ENCODE measurements at places on chromosomes 13 and 19.

DNA sequence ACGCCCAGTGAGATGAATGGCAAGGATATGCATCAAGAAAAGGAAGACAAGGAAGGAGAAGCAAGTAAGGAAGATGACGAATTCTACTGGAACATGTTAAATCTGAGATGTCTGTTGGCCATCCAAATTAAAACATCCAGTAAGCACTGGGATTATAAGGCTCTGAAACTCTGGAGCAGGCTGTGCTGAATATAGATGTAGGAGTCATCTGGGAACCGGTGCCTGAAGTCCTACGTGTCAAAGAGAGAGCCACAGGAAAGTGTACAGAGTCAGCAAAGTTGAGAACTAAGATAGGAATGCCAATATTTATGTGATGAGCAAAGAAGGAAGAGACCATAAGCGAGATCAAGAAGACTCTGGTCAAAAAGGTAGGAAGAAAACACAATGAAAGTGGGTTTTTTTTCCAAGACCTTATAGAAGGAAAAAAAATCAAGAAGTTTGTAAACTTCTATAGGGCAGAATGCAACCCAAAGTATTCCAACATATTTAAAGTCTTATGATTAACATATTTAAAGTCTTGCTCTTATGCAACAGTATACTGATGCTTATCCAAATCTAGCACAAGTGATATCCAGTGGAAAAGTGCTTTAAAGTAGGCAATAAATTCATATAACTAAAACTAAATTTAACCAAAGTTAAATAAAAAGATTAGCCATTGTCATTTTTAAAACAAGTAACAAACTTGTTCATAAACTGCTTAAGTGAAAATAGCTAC is 51.2 kb upstream of the EEF1AKMT1 start:
- DNase-seq = no peak

DNA sequence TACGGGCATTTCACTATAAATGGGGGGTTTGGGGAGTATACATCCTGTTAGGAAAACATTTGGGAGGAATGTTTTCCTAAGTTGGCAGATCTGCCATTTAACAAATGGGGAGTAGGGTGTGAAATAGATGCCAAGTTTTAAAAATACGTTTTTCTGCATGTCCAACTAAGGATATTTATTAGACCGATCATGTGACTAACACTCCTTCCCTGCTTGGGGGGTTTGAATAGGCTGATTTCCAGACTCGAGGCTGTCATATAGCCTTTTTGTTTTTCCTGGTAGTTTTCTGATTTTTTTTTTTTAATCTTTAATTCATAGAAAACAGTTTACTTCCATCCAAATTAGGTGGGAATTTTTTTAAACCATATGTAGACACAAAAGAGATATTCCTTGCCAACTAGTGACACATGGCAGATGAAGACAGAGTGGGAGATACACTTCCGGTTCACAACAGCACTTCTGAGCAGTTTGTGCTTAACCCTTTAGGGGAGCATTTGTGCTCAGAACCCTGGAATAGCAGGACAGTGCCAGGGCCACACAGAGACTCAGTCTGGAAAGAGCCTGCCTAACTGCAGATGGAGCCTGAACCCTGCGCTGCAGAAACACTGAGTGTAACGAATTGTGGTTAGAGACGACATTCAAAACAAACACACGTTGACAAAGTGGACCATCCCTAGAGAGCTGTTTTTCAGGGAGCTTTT is 5.6 kb upstream of the GATAD2A start:
- no peak for DNase-seq

GRCh38 chr13:99977334-99977911 is 4.2 kb upstream of the ZIC2 start:
- DNase-seq = no peak

GRCh38 chr19:7806876-7807275 is 23.1 kb upstream of the EVI5L start:
- no peak for DNase-seq

DNA sequence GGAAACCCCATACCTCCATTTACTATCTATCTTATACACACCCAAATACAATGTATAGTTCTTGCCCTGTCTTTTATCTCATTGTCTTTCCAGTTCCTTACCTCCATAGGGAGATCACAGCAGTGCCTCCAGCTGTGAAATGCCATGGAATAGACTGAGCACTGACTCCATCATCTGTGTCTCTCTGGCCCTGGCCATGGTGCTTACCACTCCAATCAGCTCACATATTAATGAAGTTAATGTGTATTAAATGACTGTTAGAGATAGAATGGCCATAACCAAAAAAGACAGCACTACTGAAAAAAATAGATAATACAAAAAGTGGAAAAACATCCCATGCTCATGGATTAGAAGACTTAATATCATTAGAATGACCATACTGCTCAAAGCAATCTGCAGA is 240.4 kb upstream of the SOX21 start:
- no peak for DNase-seq

GRCh38 chr19:35429698-35430408 is 18.2 kb upstream of the FFAR2 start:
- no peak for DNase-seq

- DNase-seq = peak; percentile 55
Measured at GRCh38 chr13:100235311-100235901, 146.5 kb downstream of the PCCA start.

- no peak for DNase-seq
Measured at GRCh38 chr19:54708781-54709180, 15.5 kb upstream of the KIR3DL3 start.

DNA sequence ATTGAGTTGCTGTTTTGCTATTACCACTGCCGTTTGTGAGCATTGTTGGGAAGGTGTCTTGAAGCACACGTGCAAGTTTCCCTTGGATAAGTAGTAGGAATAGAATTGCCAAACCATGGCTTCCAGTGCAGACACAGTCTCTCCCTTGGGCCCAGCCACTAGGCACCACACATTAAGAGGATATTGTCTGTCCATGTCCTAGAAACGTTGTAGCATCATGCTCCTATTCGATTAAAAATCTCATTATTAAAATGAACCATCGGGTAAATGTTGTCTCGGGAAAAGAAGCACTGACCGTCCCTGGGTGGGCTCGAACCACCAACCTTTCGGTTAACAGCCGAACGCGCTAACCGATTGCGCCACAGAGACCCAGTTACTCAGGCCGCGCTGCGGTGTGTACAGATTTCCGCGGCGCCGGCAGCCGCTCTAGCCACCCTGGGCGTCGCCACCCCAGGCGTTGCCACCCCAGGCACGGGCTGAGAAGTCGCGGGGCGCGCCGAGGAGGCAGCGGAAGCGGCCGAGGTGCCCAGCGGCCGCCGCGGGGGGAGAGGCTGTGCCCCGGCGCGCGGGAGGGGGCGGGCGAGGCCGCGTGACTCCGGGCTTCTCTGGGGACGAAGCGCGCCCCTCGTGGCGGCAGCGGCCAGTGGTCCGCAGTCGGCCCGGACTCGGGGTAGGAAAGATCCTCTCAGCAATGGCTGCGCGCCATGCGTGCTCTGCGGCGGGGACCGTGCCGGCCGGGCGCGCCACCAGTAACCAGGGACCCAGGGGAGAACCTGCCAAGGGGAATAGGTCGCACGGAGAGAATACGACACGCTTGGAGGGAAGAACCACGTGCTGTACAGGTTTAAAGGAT is 56.2 kb downstream of the USPL1 start:
- DNase-seq = peak; percentile 75

- no peak for DNase-seq
Measured at GRCh38 chr13:49082653-49083536, 107.2 kb downstream of the FNDC3A start.

DNA sequence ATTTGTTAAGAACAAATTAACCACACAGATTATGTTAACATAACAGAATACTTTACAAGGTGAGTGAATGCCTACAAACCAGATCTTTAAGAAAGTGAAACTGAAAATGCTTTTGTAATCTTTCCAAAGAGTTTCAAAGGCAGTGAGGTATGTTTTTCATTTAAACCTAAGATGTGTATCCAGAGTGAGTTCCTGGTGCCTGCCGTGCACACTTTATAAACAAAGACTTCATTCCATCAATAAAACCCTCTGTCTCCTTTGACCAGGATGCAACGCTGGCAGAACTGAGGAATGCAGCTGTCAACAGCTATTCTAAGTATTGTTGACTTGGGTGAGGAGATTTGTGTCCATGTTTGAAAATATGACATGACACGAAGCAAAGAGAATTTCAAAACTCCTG is 344.6 kb downstream of the DNAJC15 start:
- DNase-seq = no peak

- DNase-seq = no peak
Measured at GRCh38 chr19:10295847-10296591, 6.3 kb downstream of the ICAM5 start.

- no peak for DNase-seq
Measured at GRCh38 chr19:55368701-55369563, 1.3 kb downstream of the IL11 start.

DNA sequence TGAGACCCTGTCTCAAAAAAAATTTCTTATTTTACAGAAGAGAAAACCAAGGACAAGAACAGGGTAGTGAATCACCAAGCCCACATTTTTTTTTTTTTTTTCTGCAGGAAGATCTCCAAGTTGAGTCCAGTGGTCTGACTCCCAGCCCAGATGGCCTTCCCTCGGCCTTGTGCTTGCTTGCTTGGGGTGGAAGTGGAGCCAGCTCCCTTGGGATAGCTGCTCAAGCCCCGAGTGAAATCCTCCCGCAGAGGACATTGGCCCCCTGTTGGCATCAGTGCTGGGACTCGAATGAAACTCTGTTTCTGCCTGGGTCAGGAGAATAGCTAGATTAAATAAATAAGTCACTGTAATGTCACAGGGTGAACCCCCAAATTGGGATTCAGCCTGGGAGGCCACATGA is 9.4 kb upstream of the NUP62 start:
- DNase-seq = no peak

DNA sequence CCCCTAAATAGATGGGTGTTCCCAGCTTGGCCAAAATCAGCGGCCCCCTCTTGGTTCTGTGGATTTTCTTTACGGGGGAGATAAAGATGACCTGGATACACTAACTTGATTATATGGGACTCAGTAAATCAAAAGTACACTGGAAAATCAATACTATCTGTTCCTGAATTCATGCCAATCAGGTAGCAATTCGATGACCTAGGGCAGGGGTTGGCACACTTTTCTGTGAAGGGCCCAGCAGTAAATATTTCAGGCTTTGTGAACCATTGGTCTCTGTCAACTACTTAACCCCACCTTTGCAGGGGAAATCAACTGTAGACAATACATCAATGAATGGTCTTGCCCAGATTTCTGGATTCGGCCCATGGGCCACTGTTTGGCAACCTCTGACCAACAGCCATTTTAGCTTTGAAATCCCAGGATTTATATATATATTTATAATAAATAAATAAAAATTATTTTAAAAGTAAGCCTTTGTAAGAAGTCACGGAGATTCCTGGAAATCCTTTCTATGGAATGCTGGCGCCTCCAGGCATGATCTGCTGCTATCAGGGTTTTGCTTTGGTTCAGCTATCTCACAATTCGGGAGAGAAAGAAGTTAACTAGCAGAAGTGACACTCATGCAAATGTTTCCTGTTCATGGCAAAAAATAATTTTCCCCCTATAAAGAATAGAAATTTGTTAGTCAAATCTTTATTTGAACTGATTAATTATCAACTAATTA is 32.8 kb downstream of the SLC15A1 start:
- DNase-seq = no peak
